ENCODE measurements at places on chromosomes 1 and 21. TPM values are rescaled to one million over a fixed set of nuclear protein-coding genes. Genes with fewer than 3 reads are reported as not detected.

- no peak for DNase-seq
Observed at GRCh38 chr1:29481031-29481430, 244.7 kb downstream of the PTPRU start.

- no peak for DNase-seq
Observed at GRCh38 chr1:65289449-65289848, 19.9 kb upstream of the DNAJC6 start.

The COL16A1 gene
- 6.5 TPM for total RNA-seq

- no peak for DNase-seq
Observed at GRCh38 chr21:32728848-32729247, 1.0 kb upstream of the SYNJ1 start.

- no peak for DNase-seq
Observed at GRCh38 chr21:42366292-42367010, at the start of gene TFF1. TSS of gene TFF1 (minus strand) at chr21:42366535. CDS start at chr21:42366495, 40 bp downstream.
